ENCODE measurements at places on chromosomes 4 and X. TPM values are rescaled to one million over a fixed set of nuclear protein-coding genes. Genes with fewer than 3 reads are reported as not detected.

The PALLD gene
- total RNA-seq = 20.8 TPM

The ESX1 gene
- not detected for total RNA-seq

DNA sequence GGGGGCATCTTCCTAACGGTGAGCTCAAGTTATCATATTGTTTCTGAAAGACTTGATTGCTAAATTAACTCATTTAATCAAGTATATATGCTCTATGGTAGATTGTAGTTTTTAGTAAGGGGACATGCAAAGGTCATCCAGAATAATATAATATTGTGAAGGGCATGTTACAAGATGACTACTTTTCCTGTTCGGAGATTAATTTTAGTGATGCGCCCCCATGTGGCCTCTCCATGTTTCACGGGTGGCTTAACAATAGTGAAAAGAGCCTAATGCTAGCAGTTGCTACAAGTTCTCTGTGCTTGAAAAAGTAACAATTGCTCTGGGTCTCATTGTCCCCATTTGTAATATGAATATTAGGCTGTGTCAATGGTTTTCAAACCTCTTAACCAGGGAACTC is 12.2 kb downstream of the SMPX start:
- peak; percentile 25 for DNase-seq

- DNase-seq = no peak
Measured at GRCh38 chrX:9651737-9652136, 113.9 kb downstream of the GPR143 start.

DNA sequence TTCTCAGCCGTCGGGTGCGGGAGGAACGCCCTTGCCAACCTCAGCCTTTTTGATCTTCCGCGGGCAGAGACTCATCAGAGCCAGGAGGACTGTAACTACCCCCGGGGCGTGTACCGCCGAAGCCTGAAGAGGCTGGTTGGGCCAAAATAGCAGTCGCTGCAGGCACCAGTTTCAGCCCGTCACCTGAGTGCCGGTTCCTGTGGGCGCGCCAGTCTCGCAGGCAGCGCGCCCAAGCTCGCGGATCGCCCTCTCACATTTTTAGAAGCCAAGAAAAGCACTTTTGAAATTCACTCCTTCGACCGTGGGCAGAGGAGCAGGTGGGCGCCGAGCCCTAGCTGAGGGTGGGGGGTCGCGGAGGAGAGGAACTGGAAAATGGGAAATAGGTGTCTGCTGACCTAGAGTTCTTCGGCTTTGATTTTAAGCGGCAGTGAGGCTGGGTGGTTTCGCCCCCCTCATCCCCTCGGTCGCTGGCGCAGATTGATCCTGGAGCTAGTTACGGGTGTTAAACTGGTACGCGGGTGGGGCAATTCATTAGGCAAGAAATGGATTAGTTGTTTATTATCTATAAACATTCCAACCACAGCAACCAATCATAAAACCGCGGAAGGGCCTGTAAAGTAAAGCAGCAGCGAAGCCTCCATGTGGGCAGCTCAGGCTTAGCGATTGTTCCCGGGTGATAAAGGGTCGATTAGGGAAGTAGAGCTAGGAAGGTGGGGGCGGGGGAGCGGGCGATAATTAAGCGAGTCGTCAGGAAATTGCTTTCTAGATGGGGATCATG is 69.2 kb downstream of the FBXO8 start:
- peak; percentile 52 for DNase-seq

- DNase-seq = no peak
Measured at GRCh38 chrX:131763674-131764073, 219.8 kb downstream of the OR13H1 start.

DNA sequence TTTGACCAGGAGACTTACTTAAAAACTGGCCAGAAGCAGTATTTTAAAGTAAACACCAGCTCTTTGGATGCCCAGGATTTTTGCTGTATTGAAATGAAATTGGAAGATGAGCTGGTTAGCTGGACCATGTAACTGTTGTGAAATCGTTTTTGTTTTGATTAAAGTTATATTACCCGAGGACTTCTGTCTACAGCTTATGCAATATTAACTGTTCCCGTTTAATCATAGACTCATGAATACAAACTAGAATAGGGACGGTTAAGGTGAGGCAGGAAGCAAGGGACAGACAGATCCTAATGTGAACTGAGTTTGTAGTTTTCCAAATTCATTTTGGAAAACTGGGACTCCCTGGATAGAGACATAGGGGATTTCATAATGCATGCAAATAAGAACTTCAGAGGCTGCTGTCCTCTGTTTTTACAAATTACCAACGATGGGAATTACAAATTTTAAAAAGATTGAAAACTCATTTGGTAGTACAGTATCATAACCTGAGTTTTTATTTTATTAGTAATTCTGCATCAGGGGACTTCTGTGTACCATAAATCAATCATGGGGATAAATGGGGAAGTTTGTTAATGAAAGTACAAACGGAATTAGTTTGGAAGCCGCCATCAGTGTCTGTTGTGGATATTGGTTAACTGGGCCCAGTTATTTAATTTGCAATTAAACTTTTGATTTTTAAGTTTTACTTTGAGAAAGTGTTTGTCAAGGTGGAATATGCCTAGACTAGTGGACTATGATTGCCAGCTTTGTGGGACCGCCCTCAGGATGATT is 304.4 kb downstream of the AFF2 start:
- no peak for DNase-seq

DNA sequence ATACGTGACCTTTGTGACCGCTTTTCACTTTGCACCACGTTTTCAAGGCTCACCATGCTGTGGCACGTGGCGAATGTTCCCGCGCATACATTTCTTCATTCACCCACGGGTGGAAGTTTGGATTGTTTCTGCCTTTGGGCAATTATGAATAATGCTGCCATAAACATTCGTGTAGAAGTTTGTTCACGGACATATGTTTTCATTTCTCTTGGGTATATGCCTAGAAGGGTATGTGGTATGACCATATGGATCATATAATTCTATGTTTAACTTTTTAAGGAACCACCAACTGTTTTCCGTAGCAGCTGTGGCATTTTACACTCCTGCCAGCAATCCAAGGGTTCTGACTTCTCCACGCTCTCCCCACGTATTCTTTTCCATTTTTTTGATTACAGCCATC is 60.9 kb upstream of the MXD4 start:
- no peak for DNase-seq

The TMPRSS11F gene
- not detected for total RNA-seq

The ATP11C gene
- total RNA-seq = 33.6 TPM

DNA sequence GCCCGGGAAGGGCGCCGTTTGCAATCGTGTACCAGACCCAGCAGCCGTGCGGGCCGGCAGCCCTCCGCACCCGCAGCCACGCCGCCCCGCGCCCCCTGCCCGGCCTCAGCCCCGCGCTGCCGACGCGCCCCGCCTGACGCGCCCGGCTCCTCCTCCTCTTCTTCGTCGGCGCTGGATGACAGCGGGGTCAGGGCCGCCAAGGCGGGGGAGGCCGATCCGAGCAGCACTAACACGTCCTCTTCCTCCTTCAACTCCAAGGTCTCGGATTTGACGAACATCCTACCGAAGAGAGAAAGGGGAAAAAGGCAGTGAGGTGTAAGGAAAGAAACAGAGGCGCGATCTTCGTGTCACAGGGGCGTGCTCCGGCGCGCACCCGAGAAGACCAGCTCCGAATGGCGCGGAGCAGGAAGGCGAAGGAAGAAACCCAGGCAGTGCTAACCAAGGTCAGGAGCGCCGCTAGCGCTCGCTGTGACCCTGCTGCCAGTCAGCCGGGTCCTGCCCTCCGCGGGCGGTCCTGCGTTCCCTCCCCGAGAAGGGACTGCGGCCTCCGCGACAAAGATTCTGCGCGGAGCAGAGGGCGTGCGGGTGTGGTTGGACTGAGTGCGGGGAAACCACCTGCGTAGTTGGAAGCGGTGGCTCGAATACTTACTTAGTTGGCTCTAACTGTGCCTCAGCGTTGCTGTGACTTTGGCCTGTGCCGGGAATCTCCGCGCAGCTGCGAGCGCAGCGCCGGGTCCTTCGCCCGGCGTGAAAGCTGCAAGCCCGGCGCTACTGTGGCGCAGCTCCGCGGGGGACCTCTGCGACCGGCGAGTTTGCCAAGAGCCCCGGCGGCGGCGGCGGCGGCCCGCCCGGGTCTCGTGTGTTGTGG is 548 bp downstream of the NEUROG2 start:
- peak; percentile 57 for DNase-seq

GRCh38 chr4:21011106-21011505 is 310.8 kb downstream of the PACRGL start:
- no peak for DNase-seq

DNA sequence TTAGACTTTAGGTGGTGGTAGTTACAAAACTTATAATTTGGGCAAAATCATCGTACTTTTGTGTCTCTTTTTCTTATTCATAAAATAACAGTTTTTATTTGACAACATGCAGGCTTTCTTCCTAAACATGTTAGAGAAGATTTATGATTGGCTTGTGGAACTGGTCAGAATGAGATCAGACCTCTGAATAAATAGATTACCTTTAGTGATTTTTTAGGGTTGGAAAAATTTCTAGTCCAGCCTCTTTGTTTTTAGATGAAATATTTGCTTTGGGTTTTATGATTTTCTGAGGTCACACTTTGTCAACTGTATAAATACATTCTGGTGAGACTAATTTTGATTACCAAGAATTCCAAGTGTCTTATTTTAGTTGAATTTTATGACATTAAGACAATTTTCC is 29.2 kb downstream of the MOB1B start:
- no peak for DNase-seq

The FAM193A gene
- 24.6 TPM for total RNA-seq

DNA sequence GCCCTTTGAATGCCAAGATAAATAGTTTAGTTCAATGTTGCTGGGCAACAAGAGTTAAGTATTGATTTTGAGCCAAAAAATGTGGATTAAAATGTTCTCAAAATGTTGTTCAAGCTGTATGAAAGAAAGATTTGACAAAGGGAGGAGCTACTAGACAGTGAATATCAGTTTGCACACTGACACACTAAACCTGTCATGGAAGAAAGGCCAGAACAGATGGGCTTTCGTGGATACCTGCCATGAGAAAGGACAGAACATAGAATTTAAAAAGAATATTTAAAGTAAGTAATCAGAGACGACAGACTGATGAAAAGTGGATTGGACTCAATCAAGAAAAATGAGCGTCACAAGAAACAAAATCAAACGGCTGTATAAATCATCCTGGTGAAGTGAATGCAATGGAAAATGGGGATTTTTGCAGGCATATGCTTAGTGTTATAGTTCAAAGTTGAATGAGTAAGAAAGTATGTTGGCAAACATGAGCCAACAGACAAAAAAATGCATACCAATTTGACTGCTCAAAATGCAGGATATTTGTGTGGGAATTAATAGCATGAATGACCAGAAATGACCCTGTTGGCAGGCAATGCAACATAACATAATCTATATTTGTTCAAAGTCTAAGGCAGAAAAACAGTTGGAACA is 7.4 kb downstream of the PCDH18 start:
- DNase-seq = no peak

DNA sequence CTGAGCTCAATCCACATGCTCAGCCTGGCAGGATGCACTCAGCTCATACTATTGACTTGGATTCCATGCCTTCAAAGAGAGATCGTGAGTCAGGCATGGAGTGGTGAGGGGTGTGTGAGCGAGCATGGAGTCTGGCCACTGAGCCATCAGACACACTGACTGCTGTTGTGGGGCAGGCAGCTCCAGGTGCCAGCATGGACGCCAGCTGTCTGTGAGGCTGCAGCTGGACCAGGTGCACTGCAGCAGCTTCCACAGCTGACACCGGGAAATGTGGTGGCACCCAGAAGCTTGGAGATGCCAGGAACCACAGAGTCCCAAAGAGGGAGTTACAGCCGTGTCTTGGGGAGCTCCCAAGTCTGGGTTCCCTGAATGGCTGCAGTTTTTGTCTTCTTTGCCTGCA is 1026.4 kb upstream of the ADGRL3 start:
- DNase-seq = no peak

DNA sequence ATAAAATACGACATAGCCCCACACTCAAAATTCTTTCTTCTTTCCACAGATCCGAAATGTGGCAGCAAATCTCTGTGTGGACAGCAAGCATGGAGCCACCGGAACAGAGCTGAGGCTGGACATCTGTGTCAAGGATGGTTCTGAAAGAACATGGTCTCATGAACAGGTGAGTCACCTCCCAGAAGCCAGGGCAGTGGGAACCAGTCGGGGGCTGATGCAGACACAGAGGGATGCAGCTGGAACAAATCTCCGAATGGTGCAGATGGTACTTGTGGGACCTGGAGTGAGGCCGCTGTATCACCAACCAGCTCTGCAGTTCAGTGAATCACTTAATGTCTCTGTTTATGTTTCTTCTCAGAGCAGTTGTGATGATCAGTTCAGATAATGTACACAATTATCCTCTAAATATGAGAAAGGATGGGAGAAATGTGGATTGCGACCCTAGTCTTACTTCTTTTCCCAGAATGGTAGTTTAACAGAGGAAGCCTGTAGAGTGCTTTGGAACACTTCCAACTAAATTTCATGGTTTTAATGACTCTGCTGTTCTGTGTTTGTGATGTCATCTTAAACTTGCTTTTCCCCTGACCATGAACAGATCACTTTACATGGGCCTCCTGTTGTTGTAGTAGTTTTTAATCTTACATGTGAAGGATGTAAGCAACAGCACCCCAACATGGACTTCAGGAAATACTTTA is 159.3 kb upstream of the GALNT7 start:
- no peak for DNase-seq

DNA sequence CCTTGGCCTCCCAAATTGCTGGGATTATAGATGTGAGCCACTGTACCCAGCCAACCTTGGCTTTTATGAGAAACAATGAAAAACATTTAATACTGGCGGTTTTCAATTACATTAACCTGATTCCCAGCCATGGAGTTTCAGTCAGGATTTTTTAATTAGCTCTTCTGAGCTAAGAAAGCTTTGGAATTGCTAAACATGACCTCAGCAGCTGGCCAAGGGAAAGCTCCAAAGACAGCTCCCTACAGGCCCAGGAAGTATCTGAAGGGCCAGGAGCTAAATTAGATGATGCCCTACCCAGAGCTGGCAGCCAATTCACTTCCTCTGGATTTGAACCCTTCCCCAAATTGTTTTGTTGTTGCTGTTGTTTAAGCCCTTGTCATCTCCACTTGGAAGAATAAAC is 26.5 kb upstream of the FUNDC1 start:
- no peak for DNase-seq

The SCOC gene
- 37.3 TPM for total RNA-seq

GRCh38 chr4:122689972-122690371 is 42.5 kb upstream of the BBS12 start:
- no peak for DNase-seq

DNA sequence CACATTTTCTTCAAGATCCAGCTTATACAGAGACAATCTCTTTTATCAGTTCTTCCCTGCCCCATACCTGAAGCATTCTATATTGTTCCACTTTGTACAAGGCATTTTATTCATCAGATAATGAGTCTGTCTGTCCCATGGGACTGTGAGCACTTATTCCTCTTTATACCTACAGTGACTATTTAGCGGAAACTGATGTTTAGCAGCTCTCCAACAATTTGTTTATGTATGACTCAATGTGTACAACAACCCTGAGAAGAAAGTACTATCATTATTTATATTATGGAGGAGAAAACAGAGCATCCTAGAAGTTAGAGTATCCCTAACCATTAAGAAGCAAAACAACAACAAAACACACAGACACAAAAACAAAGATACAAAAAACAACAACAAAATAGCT is 306.5 kb downstream of the PRDM5 start:
- no peak for DNase-seq

The LRP2BP gene
- total RNA-seq = 0.33 TPM

GRCh38 chr4:24211856-24212255 is 322.0 kb upstream of the PPARGC1A start:
- DNase-seq = no peak

The ARR3 gene
- not detected for total RNA-seq

The LGI2 gene
- 8.3 TPM for total RNA-seq

The MED14 gene
- total RNA-seq = 83.3 TPM

All from WTC11 (cell line).